ENCODE measurements at places on chromosomes 13 and 19.

- no peak for DNase-seq
Measured at GRCh38 chr13:51557438-51557837, 26.8 kb upstream of the WDFY2 start.

GRCh38 chr19:33532859-33533460 is 11.4 kb upstream of the PEPD start:
- DNase-seq, result no peak

DNA sequence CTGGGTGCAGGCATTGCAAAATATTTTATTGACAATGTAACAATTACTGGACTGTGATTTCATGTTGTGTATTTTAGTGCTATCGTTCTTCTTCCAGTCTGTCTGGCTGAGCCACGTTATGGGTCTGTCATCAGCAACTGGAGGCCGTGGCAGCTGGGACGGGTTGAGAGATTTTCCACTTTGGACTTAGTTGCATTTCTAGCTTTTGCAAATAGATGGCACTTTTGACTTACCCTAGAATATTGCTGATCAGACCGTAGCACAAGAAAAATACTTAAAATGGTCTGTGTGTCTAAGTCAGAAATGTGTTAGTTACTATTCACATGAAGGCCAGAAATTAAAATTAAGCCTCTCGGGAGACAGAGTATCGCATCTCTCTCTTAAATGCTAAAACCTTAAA is 211.1 kb downstream of the TEX29 start:
- no peak for DNase-seq

- DNase-seq, result no peak
Measured at GRCh38 chr13:20514866-20515265, 10.8 kb downstream of the CRYL1 start.
